ENCODE measurements at places on chromosomes 4 and X.
A peak's percentile ranks its signal among the peaks of the same experiment; 100 is the strongest.

DNA sequence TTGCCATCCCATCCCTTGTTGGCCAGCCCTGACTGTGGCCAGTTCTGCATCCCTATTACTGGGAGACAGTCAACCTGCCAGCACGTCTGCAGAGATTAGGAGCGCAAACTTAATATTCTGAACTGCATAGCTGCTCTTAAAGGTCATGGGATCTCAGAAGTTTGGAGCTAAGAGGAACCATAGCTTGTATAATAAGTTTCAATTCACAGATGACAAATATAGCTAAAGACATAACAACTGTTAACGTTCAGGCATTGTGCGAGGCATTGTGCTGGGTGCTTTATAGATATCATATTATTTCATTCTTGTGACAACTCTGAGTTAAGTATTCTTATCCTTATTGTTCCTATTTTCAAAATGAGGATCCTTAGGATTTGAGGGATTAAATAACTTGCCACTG is 3.7 kb downstream of the SCARB2 start:
- no peak for DNase-seq

DNA sequence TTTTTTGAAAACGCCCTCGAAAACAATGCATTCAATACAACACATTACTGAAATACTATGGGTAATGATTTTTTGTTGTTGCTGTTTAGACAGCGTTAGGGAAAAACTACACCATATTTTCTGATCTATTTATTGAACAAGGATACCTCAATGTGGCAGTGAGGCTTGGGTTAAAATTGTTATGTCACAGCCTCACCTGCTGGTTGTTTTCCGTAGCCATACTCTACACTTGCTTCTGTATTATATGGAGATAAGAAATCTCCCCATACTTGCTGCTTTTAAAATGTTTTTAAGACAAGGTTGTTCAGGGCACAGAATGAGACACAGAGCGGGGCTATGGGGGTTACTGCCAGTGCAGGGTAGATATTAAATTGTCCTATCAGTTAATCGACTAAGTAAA is 221.6 kb upstream of the FTHL17 start:
- no peak for DNase-seq

- no peak for DNase-seq
Observed at GRCh38 chr4:97208749-97209148, 934.5 kb downstream of the STPG2 start.

GRCh38 chr4:85598936-85599335 is 124.0 kb downstream of the ARHGAP24 start:
- no peak for DNase-seq

DNA sequence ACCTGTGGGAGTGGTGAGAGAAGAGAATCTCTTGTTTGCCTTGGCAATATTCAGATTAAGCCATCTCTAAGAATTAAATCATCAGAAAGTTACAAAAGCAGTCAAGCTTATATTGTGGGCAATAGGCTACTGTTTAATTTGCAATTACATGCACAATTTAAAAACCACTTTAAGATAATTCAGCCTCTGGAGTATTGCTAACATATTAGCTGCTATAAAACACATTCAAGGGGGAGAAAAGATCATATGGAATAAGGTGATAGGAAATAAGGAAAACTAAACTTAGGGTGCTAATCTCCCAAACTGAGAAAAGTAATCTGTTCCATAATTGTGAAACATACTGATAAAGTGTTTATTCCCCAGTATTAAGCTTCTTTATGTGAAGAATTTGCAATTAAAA is 103.9 kb downstream of the ARAP2 start:
- no peak for DNase-seq

DNA sequence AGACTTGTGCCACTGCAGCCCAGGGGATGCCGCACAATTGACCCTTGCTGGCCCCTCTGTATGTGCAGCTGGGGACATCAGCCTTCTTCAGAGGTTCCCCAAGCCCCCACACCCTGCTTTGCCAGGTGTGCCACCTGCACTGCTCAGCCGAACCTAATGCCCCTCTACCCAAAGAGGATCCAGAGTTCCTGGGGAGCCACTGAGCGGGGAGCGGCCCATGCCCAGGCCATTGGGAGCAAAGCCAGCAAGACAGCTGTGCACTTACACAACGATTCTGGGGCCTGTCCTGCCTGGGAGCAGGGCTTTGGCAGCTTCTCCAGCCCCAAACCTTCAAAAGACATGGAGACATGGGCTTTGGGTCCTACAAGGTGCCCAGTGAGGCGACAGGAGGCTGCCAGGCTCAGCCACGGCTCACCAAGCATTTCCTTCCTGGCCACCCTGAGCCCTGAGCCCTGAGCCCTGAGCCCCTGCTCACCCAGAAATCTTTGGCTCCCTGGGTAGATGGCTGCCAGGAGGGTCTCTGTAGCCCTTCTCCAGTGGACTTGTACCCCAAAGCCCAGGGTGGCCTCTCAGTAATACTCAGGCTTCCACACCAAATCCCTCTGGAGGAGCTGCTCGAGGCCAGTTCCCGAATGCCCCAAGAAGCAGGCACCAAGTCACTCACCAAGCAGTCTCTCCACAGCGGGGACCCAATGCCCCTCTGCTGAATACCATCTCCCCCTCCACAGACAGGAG is 13.0 kb downstream of the PNMA6E start:
- DNase-seq: no peak

DNA sequence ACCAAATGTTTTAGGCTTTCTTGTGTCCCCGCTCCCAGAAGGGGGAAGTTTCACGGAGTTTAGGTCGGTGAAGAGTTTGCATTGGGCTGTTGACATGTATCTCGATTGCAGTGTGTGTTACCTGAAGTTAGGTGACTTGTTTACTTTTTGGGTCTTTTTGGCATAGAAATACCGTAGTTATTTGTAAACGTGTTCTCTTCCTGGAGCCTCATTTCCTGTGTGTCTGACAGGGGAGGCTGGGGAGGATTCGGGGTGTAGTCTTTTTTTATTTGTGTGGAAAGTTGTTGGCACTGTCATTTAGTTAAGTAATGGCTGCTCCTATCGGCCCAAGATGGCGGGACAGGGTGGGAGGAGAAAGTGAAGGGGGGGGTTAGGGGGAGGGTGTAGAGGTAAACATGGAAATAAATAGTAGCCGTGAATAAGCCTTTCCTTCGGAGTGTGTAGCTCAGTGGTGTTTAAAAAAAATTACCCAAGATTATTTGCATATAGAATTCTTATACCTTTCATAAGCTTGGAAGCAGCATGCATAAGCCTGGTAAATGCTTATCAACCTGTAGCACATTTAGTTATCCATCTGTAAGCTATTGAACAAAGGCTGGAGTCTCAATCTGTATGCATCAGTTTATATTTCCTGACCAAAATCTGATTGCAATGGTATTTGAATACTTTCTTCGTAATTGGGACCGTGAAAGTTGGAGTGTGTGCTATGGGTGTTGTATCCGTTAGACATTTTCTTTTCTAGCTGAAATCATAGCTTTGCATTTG is 1.6 kb downstream of the KDM6A start:
- peak; percentile 36 for DNase-seq

DNA sequence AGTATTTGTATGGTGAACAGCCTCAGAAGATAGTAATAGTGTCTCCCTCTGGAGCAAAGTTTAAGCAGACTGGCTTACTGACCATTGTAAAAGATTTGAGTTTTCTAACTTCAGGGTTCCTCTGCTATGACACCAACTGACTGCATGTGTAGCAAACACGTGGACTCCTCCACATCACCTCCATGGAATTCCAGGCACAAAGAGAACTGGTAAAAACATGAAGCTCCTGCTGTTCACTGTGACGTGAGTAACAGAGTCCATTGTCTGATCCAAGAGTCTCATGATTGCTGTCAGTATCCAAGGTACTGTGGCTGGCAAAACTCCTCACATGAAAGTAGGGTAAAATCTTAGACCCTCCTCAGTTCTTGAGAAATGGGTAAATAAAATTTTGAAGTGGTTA is 107.6 kb upstream of the FAM9B start:
- DNase-seq: no peak

DNA sequence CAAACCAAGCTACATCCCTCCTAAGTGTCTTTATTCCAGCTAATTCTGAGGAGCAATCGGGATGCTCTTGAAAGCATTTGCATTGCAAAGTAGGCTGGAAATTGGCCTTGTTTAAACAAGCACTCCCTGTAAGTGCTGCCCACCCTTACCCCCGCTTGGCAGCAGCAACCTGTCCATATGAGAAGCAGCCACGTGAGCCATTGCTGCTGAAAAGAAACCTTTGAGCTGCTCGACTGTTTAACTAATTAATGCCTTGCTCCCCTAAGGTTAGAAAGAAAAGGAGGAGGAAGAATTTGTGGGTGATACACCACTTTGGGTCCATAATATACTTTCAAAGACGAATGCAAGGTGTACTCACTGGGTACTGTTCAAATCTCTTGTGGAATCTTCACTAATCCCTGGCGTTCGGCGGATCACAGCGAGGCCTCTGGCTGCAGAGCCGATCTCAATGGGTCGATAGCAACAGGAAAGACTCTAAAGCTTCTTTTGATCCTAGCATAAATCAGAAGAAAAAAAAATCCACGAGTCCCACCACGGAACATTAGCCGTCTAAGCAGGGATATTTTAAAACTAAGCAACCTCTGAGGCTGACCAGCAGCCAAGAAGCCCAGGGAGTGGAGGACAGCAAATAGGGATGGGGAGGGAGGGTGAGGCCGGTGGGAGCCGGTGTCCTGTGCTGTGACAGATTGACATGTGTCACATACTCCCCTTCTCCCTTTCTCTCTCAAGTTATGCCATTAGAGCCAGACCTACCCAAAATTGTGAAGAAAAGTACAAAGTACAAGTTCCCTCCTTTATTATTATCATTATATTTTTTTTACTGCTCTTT is 37.2 kb upstream of the MGST2 start:
- no peak for DNase-seq

DNA sequence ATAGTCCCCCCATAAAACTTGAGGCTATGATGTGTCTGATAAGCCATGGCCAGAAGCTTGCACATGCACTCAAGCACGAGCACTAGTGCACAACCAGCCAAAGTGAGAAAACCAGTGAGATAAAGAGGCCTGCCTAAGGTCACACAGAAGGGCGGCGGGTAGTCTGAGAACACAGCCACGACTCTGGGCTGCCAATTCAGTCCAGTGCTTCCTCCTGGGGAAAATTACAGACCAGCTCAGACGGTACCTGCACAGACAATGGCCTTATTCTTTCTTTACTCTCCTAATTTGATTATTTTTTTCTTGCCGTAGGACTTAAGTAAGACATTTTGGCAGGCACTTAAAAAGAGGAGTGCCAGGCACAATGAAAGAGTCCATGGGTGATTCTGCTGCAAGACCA is 533.2 kb upstream of the FAT1 start:
- no peak for DNase-seq

- DNase-seq: no peak
Observed at GRCh38 chr4:3873408-3874027, 107.3 kb downstream of the ADRA2C start.

GRCh38 chr4:123398853-123399626 is 2.4 kb downstream of the SPRY1 start:
- DNase-seq: peak; percentile 52

- peak; percentile 45 for DNase-seq
Observed at GRCh38 chrX:91434351-91435168, at the start of gene PABPC5. PABPC5 (plus strand) TSS chrX:91434839; CDS start chrX:91435578, 739 bp downstream.

- DNase-seq: no peak
Observed at GRCh38 chr4:170128219-170128804, 38.6 kb upstream of the AADAT start.

- DNase-seq: no peak
Observed at GRCh38 chrX:32644476-32645245, 566.7 kb downstream of the DMD start.

GRCh38 chrX:85024044-85024443 is 20.4 kb downstream of the APOOL start:
- no peak for DNase-seq

DNA sequence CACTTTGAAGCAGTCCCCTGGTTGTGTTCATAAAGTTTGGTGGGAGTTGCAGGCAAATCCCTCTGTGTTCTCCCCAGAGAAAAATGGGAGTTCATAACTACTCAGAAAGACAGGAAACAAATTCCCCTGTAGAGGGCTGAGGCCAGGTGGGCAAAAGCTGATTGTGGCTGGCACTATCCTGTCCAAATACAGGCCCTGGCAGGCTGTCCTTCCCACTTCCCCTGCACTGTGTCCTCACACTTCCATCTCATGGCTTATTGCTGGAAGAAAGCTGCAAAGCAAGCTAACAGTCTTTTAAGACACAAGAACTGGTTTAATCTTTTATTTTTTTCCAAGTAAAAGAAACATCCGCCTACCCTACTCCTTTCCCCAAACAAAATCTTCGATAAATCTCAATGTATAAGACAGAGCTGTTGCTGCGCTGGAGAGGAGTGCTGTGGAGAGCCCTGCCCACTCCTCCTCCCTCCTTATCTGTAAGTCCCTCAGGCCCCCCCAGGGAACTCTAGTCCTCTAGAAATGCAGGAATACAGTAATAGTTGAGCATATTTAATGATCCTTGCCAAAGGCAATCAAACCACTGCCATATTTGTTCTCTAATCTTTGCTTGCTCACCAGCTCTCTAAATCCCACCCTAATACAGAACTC is 14.0 kb downstream of the TAPT1 start:
- no peak for DNase-seq

DNA sequence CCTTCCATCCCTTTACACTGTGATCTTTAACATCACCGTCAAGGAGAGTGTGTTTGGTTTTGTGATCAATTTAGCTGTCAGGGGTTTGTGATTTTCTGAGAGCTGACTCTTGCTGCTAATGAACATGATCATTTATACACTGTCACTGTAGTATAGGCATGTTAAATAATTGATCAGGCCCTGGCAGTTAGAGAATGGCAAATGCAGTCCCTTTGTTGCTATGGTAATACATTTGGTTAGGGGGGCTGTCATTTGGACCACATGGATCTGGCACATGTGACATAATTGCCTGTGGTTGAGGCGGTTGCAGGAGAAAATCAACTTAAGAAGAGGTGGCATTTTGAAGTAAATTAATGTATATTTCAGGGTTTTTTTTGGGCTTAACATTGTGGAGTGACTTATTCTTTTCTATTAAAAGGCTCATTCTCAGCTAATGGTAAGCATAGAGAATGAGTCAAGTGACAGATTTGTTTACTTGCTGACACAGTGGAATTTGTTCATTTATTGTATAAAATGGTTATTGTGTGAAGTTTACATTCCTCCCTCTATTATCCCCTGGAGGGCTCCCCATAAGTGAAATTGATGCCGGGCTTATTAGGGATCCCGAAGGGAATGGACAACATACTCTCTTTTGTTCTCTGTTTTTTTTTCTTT is 114.0 kb downstream of the FHIP1A start:
- DNase-seq: no peak

DNA sequence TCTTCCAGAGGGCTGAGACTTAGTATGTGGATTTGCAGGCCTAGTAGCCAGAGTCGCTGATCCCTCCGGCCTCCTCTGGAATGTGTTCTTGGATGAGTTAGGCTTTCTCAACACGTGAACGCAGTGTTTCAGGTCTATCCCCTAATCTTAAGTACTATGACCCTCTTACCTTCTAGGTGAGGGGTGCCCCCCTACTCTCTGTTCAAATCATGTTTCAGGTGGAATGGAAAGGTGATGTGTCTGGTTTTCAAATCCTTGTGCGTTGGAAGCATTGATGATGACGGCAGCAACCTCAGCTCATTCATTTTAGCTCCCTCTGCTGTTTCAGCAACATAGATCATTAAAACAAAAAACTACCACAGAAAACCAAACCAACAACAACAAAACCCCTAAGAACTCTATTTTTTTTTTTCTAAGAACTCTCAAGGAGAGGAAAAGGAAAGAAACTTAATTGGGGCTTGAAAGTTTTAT is 56.4 kb downstream of the RWDD4 start:
- DNase-seq: peak; percentile 38

GRCh38 chr4:112411781-112412550 is 104.0 kb downstream of the NEUROG2 start:
- no peak for DNase-seq

All from cerebellar cortex (tissue), 1 donor.